ENCODE measurements at places on chromosomes 5 and 9.
A peak's percentile ranks its signal among the peaks of the same experiment; 100 is the strongest.

DNA sequence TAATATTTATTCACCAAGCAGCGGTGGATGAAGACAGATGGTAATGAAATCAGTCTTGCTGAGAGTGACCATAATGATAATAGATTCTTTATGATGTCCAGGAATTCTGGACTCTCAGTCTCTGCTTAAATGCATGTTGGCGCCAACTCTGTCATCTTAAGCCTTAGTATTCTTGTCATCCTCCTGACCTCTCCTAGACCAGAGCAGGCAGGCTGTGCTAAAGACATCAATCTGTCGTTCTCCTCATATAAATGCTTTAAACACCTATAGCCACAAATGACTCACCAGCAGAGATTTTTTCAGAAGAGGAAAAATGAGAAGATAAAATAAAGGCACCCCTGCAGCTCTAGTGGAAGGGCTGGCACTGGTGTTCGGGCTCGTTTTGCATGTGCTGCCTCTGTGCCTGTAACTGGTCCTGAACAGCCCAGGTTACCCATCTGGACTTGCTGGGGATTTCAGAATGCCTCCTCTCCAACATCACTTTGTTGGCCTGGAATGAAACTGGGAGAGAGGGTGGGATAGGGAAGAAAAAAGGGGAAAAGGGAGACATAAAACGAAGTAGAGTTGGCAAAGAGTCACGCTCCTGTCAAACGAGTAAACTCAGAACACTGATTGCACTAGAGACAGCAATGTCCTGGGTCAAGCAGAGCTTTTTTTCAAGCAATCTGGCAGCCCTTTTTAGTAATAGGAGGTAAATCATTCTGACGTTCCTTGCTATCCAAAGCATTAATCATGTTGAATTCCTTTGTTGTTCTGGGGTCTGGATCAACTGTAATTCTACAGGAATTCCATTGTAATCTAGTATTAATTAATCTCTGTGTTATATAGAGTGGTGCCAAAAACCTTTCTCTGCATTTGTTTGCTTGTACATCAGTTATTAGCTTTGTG, 195.5 kb upstream of the CLINT1 start:
- peak; percentile 40 for DNase-seq

- peak; percentile 57 for DNase-seq
These were observed 292.5 kb downstream of the PARP8 start for GRCh38 chr5:50958852-50959457.

GRCh38 chr5:59673438-59674058, 220.0 kb downstream of the PDE4D start:
- peak; percentile 59 for DNase-seq

- no peak for DNase-seq
These were observed 11.1 kb downstream of the DPP7 start for GRCh38 chr9:137103206-137103999.

DNA sequence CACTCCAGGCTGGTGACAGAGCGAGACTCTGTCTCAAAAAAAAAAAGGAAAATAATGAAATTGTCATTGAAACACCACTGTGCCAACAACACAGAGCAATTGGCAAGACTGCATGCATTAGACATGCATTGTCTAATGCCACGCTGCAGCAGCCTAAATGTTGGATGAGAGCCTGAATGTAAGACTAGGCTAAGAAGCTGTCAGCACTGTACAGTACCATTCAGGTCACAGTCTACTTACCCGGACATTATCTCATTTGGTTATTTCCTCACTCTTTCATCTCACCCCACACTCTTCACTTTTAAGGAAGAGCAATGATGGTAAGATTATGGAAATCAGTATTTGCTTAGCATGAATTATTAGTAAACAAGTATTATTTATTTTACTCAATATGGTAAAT, 31.3 kb upstream of the PPP2CA start:
- DNase-seq, result no peak

DNA sequence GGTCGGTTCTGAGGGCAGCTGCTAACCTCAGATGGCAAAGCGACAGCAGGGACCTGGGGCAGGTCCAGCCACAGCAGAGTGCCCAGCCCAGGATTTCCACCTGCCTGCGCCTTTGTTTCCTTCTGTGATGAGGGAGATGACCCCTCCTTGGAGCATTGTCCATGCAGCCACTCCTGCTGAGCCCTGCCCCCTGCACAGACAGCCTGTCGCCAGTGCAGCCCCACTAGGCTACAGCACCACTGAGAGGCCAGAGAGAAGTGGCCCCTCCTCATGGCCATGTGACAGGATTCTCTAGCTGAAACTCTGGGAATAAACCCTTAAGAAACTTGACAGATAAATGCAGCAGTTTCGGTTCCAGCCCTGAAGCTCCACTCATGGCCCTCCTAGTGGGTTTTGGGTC, 10.5 kb upstream of the MRNIP start:
- DNase-seq, result no peak

GRCh38 chr5:181044662-181045305, 4.7 kb downstream of the BTNL9 start:
- no peak for DNase-seq

- no peak for DNase-seq
These were observed at the start of gene IGFBPL1 for GRCh38 chr9:38423973-38424843. IGFBPL1 (minus strand) TSS chr9:38424454; CDS start chr9:38424424, 30 bp downstream.

DNA sequence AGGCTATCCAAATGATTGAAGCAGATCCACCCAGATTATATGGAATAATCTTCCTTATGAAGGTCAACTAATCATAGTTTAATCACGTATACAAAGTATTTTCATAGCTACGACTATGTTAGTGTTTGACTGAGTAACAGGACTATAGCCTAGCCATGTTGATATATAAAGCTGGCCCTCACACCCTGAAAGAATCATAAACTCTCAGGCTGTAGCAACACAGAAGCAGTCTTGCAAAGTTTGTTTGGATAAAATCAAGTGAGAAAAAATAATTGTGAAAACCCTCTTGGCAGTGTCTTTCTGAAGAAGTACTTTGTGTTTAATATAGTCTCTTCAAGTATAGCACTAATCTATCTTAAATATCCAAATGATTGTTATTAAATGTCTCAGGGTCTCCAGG, 374.5 kb upstream of the DAB2 start:
- no peak for DNase-seq

DNA sequence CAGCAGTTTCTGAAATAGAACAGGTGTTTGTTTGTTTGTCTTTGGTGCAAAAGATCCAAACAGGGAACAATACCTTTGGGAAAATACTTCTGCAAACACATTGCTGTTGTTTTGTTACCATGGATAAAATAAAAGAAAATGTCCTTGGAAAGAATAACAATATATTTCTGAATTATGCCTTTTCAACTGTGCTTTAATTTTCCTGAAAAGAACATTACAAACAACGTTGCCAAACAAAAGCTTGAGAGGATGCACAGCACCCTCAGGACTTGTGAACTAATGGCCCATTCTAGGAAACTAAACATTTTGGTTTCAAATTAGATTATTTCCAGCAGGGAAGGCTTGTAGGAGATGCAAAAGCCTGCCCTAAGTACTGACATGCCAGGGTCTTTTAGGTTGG, 967.2 kb downstream of the TLE4 start:
- DNase-seq, result no peak

DNA sequence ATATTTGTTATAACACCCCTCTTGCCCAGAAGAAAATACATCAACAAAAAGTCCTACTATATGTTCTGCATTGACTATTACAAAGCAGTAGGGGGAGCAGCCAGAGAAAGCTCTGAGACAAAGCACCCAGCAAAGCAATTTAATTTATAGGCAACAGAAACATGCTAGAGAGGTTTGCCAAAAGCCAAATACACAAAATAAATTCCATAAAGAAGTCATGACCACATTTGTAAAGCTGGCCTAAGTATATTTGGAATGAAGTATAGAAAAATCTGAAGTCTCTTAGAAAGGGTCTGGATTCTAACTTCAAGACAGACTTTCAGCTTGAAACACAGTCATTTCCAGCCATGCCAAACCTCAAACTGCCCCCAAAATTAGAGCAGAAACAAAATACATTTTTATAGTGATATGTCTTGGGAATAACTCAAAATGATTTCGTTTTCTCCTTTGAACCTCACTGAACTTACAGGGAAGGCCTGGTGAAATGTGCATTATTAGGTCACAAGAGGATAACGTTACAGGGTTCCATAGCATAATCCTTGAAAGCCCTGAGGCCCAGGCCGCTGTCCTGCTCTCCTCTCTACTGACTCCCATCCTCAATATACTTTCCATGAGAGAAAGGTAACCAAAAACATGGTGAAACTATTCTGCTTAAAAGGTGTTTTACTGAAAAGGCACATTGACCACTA, 451.8 kb downstream of the RAB3C start:
- DNase-seq, result peak; percentile 37

DNA sequence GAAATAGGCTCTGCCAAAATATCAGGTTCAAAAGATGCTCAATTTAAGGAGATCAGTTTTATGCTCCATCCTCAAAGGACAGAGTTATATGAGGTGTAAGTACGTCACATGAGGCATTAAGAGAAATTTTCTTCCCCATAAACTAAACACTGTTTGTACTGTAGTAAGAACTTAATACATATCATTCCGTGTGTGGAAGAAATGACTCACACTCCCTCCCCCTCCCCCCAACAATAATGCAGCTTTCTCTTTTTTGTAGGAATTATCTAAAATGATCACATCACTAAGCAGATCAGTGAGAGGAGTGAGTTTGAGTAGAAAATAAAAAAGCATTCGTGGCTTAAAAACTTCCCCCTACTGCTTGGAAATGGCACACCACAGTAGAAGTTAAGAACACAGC, 2.2 kb downstream of the CDH12 start:
- no peak for DNase-seq

DNA sequence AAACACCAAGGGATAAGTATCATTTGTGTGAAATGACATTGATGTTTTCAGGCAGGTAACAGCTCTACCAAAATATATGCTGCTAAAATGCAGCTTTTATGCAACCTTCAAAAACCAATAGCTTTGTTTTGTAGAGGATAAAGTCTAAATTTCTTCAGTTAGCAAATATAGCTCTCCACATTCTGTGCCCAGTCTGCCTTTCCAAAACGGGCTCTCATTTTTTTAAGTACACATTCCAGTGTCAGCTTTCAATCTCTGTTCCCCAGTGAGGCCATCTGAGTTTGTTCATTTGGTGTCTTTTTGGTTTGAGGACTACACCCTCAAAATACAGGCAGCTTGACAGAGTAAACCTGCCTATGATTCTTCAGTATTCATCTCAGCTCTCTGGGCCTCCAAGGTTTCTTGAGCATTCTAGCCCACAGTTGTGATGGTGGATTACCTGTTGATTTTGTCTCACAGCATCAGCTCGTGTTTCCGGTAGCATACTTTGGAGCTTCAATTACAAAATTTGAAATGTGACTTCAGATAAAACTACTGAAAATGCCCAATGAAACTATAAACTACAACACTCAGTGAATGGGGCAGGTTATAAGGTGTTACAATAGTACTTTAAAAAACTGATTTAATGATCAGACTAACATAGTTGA, 55.7 kb downstream of the NR3C1 start:
- no peak for DNase-seq

DNA sequence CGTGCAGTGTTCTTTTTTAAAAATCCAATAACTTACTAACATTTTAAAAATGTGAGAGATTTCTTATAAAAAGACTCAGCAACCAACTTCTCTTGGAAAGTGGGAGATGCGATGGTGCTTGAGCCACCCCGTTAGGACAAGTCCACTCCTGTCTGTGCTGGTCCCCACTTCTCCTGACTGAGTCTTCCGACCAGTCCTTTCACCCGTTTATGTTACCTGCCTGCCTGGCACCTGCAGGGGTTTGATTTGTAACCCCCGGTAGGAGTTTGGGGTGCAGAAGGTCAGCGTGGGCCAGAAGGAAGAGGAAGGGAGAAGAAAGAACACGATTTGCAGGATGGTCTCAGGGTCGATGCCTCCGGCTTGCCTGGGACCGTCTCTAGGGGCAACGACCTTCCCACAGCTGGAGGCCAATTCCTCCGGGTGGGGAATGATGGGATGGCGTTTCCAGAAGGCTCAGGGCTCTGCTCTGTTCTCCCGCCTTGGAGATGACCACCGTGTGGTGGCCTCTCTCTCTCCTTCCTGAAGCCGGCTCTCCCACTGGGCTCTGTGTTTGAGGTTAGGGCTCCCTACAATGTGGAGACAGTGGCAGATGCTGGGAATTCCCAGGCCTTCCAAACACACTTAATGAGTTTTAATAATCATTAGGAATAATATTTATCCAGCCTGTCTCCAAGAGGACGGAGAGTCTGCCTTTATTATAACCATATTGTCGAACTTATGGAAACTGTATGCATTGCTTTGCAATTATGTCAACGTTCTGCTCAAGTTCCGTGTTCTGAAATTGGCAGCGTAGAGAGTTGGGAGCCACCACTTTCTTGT, 14.8 kb downstream of the COL27A1 start:
- no peak for DNase-seq

GRCh38 chr9:68740561-68740960, 35.5 kb downstream of the PIP5K1B start:
- no peak for DNase-seq

DNA sequence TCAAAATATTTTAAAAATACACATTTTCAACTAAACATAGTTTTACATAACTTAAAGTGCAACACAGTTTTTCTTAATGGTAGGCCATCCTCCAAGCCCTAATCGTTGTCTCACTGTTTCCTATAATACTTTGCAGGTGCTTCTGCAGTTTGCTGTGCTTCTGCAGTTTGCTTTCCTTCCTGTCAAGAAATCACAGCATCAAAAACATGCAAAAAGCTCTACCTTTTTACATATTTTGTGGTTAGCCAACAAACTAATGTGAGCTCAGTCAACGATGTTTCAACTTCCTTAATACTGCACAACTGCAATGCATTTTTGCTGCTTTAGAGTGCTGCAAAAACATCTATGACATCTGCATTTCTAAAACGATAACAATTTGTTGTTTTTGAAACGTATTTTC, 25.2 kb downstream of the EMB start:
- DNase-seq, result no peak

DNA sequence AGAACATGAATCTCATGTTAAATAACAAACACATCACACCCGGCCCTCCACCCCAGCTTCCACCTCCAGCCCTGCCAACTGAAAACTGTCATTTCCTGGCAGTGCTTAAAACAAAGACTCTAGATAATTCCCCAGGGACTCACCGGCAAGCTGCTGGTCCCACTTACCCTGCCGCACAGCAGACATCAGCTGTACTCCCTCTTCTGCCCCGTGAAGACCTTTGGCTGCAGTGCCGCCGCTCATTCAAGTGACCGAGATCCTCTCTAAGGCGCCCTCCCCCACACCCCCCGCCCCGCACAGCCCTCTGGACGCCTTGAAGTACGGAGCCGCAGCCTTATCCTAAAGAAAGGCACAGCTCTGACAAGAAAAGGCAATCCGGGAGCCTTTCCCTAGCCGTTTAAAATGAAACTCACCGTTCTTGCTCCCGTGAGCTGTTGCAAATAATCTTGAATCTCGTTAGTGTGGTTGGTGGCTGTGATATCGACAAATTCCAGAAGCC, 434 bp downstream of the GLRX start:
- peak; percentile 94 for DNase-seq

DNA sequence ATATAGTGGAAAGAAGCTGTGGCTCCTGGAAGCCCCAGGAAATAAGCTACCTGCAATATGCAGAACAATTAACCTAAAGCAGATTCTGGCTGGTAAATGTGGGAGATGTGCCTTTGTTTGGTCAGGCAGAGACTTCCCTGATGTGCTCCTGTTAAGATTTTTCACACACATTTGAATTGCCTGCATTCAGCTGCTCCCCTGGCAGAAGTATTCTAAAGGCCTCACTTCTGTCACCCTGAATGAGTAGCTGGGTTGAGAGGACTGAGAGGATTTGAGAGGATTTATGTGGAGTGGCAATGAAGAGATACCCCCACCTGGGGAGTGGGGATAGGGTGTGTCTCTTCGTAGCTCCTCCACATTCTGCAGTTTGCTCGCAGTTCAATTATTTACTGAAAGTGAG, 130.5 kb downstream of the ST8SIA4 start:
- no peak for DNase-seq

GRCh38 chr9:33524306-33524947, 376 bp downstream of the ANKRD18B start:
- DNase-seq, result no peak

GRCh38 chr9:106503759-106504158, 359.2 kb upstream of the ZNF462 start:
- no peak for DNase-seq
